HepG2 (cell line): ENCODE measurements at places on chromosomes 16 and 17.
A peak's percentile ranks its signal among the peaks of the same experiment; 100 is the strongest.

DNA sequence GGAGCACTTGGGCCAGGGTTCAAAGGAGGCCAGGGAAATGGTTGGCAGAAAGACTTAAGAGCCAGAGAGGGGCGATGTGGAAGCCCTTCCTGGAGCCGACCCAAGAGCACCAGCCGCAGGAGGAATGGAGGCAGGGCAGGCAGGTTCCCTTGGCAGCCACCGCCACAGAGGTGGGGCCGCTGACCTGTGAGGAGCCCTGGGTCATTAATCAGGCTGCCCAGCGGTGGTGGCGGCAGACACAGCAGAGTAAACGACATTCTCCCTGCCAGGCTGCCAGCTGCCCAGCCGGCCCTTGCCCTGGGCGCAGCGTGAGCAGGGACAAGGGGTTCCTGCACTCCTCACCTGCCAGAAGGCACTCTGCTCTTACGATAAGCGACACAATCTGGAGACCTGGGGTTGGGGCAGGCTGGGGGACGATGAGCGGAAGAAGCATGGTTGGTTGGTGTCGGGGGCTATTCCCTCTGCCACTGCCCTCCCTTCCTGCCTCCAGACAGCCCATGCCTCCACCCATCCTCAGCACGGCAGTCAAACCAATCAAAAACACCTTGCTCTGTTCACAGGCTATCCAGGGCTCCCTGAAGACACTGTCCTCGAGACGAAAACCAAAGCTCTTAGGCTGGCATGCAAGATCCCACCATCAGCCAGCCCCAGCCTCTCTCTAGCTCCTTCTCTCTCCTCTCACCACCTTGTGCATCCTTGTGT, 40.9 kb downstream of the PLXDC1 start:
- no peak for DNase-seq

DNA sequence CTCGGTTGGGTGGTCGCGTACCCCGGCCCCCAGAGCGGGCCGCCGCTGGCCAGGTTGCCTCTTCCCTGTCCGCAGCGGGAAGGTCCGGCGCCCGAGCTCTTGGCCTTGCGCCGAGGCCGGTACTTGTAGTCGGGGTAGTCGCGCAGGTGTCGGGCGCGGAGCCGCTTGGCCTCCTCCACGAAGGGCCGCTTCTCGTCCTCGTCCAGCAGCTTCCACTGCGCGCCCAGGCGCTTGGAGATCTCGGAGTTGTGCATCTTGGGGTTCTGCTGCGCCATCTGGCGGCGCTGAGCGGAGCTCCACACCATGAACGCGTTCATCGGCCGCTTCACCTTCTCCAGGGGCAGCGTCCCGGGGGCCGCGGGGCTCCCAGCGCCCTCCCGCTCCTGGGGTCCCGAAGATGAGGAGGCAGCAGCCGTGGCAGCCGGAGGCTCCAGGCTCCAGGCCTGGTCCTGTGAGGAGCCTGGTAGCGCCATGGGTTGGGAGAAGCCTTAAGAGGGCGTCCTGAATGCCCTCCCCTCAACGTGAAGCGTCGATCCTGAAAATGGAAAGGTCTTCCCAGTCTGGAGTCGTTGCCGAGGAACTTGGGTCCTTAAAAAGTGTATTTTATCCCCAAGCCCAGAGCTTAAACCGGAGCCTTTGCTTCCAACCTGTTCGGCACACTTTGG, 558 bp downstream of the SOX15 start:
- DNase-seq = no peak

GRCh38 chr16:4233431-4233830, 8.4 kb downstream of the SRL start:
- DNase-seq = no peak

- DNase-seq = peak; percentile 48
Observed at GRCh38 chr16:53098526-53099317, 43.9 kb downstream of the CHD9 start.

DNA sequence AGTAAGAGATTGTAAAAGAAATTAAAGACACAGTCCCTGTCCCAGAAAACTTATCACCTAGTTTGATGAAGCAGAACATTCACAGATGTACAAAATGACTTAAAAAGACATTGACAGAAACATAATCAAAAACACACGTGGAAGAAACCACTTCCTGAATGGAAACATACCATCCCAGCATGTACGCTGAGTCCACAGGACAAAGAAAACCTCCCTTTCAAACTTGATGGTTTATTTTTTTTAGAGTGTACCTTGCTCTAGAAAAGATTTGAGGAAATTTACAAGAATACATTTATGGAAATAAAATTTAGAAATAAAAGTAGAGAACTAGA, 140.9 kb downstream of the PMP22 start:
- DNase-seq = no peak

GRCh38 chr16:5903832-5904231, 806.2 kb upstream of the EEF2KMT start:
- DNase-seq = no peak

DNA sequence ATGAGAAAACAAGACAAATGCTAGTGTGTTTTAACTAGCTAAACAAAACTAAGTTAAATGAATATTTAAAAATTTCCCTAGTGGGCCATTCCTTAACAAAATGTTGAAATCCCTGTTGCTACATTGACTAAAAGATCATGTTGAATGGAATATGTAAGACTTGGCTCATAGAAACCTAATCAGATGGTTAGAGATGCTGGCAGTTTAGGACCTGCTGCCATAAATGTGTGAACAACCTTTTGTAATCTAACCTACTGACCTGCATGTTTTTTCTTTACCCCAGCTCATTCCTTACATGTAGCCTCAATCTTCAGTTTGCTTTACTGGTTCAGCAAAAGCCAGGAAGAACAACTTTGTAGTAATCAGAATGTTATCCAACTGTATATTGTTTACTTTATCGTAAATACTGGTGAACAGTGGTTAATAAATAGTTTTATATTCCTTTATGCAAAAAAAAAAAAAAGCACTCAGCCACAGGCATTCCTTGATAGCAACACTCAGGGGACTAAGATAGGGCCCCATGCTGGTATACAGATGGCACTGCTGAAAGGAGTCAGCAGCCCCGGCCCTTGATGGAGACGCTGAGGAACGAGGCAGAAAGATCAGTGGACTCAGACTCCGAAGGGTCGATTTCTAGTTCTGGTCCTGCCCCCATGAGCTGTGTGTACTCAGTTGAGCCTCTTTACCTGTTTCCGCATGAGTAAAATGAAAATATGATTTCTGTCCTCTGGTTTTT, 78.2 kb downstream of the MARF1 start:
- DNase-seq = no peak

- DNase-seq = no peak
Observed at GRCh38 chr16:81521141-81521626, 76.6 kb downstream of the CMIP start.

DNA sequence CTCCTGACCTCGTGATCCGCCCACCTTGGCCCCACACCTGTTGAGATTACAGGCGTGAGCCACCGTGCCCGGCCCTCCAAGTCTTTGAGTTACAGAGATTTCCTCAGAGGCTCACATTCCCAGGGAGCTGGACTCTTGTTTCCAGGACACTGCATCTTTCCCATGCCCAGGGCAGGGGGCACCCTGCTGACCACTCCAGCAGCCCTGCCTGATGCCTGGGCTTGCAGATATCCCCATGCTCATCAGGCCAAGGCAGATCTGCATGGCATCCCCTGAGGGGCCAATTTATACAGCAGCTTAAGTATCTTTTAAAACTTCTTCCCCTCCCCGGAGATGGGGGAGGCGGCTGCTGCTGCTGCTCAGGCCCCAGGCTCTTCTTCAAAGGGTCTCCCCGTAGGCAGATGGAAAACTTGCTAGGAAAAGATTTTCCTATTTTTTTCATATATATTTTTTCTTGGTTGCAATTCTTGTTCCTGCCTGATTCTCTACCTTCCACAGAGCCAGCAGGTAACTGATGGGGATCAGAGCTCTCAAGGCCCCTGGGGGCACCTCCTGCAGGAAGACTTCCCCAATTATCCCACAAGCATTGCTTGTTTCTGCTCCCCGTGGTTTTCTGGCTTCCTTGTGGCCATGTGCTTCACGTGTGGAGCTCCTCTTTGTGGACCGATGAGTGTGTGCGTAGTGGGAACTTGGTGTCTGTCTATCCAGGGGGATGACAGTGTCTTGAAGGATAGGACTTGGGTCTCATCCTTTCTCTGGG, 102.2 kb upstream of the SDK2 start:
- no peak for DNase-seq

DNA sequence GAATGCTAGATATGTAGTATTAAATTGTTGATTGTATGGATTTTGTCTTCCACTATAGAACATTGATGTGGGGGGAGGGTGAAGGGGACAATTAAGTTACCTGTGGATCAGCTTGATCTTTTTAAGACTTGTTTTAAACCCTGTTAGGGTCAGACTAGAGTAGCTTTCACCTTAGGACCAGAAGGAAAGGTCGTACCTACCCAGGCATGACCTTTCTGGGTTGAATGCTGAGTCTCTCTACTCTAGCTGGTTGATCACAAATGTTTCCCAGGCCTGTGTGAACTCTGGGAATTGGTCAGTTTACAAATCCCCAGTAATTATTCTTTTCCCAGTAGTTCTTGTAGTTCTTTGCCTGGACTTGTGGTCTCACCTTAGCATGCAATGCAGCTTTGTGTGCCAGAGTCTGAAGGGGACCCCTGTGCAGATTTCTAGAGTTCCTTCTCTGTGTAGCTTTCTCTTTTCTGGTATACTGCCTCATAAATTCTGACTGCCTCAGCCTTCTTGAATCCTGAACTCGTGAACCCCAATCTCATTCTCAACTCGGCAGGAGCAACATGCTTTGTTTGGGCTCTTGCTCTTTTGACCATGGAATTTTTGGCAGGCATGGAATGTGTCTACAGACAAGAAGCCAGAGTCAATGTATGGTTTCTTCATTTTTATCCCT, 54.1 kb downstream of the VMP1 start:
- peak; percentile 92 for DNase-seq

DNA sequence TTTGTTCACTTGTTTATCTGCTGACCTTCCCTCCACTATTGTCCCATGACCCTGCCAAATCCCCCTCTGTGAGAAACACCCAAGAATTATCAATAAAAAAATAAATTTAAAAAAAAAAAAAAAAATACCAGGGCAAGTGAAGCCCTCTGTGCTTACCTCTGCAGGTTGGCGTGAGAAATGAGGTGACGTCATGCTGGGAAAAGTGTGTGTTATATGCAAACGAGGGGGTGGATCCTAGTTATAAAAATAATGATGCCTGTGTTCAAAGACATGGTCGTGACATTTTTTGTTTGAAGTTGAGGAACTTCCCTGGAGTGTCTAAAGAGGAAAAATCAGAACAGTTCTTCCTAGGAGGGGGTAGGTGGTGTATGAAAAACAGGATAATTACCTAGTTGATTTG, 20.2 kb downstream of the TMC7 start:
- peak; percentile 53 for DNase-seq

GRCh38 chr16:75865736-75866135, 139.4 kb upstream of the CPHXL start:
- no peak for DNase-seq

DNA sequence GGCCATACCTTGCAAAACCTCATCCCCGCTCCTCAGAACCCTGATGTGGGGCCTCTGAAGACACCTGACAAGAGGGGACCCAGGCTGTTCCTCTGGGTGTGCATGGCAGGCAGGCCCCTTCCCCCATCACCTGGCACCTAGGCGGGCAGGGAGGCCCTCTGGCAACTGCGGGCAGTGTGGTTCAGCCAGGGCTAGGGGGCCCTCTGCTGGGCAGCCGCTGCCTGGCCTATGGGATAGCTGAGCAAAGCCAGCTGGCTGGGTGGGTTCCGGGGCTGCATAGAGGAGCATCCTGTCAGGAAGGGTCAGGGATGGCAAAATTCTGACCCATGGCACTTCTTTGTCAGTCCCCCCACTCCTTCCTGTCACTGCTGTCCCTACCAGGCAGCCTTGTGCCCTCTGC, 228.7 kb upstream of the ASIC2 start:
- no peak for DNase-seq

DNA sequence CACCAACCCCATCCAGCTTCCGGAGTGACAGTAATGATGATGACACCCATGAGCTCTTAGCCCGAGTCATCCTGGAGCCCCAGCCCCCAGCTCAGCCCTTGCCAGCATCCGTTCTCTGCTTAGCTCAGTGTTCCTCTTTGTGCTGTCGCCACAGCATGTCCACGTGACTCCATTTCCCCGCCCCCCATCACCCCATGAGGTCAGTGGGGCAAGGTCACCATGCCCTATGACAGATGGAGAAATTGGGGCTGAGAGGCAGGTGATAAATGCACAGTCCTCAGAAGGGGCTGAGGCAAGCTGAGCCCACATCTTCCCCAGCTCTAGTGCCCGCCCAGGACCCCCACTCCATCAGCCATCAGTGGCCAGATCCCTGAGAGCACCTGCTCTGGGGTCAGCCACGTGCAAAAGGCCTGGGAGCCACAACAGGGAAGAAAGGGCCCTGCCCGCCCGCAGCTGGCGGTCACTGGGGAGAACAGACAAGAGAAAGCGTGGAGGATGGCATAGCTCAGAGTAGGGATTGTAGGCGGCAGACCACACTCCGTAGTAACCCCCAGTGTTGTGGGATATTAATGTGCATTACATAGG, 17.1 kb downstream of the ITGB4 start:
- DNase-seq = peak; percentile 57

- no peak for DNase-seq
Observed at GRCh38 chr17:49193513-49194296, 16.7 kb downstream of the GNGT2 start.

GRCh38 chr16:12197812-12198211, 221.3 kb downstream of the SNX29 start:
- DNase-seq = no peak

GRCh38 chr17:2905696-2906501, 109.7 kb downstream of the RAP1GAP2 start:
- no peak for DNase-seq

GRCh38 chr16:85641776-85642176, 28.7 kb downstream of the GSE1 start:
- DNase-seq = no peak

DNA sequence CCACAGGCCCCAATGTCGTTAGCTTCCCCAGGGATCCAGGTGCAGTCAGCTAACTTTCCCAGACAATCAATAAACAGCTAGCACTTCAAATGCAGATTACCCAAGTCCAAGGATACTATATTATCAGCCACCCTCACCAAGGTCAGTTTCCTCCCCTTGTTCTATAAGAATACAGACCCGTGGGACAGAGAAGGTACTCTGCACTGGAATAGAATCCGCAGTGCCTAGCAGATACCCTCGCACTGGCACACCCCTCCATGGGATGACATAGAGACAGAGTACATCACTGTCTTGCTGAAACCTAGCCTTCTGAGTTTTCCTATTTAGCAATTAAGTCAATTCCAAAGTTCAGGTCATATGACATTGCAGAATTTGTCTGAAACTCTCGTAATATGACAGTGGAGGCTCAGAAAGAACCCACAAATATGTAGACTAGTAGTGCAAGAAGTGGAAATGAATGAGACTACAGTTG, 40.0 kb upstream of the ABCA10 start:
- peak; percentile 94 for DNase-seq

DNA sequence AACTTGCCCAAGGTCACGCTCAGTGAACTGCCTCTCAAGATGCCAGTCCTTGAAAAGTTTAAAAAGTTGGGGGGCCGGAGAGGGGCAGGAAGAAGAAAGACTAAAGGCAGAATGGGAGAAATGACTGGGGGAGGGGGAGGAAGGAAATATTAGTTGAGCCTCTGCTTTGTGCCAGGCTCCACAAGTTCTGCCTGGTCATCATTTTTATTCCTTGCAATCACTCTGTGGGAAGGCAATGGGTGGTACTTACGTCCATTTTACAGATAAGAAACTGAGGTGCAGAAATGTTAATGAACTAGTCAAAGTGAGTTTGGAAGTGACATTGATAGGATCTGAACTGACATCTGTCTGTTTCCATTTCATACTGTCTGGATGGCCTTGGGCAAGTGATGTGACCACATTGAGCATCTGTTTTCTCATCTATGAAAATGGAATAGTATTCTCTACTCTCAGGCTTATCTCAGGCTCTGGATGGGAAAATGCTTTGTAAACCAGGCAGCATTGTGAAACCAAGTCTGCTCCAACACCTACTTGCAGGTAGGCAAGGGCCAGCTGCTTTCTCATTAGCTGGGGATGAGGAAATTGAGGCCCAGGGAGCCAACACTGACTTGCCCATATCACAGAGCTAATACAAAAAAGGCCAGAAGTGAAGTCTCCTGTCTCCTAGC, 19.2 kb downstream of the ASIC2 start:
- DNase-seq = no peak
